Thoracic aorta (tissue), 2 donors: ENCODE measurements at places on chromosomes 7 and 10. TPM values are rescaled to one million over a fixed set of nuclear protein-coding genes. Genes with fewer than 3 reads are reported as not detected.

Gene UCMA
- not detected for total RNA-seq

Gene TMEM229A
- not detected for total RNA-seq

Gene NKX2-3
- 0.42 TPM for total RNA-seq

Gene CCDC136
- 34.7 TPM for total RNA-seq

Gene ADD3
- 91.1 TPM for total RNA-seq

Gene PCLO
- 0.95 TPM for total RNA-seq

Gene CRTAC1
- 5.2 TPM for total RNA-seq

Gene CCDC146
- 12.1 TPM for total RNA-seq

Gene CTNNA3
- 1.2 TPM for total RNA-seq

Gene CCDC6
- 69.3 TPM for total RNA-seq

Gene NPC1L1
- 0.85 TPM for total RNA-seq

Gene DPY19L1
- 32.5 TPM for total RNA-seq

Gene GNAT3
- total RNA-seq: not detected

Gene MPLKIP
- total RNA-seq: 20.2 TPM

Gene GALNT11
- total RNA-seq: 47.7 TPM

Gene SPDYE1
- total RNA-seq: not detected

Gene SFTPA1
- not detected for total RNA-seq

Gene TUBAL3
- total RNA-seq: not detected

Gene WIPF3
- total RNA-seq: 2.4 TPM
